ENCODE measurements at places on chromosomes 5 and 9.
A peak's percentile ranks its signal among the peaks of the same experiment; 100 is the strongest.

DNA sequence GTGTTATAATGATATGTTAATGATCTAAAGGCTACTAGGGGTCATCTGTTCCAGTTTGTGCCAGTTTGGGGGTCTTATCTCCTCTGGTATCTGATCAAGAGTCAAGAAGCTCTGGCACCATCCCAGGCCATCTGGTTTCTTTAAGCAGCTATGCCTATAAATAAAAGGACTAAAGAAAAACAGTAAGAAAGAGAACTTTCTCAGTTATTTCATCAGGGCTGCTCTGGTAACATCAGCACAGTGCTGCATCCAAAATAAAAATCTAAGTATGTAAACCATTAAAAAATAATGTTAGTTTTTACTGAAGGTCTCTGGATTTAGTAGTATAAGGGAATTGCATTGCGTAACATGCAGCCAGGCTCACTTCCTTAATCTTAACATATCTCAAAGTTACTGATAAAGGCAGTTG, 185.0 kb downstream of the NR2F1-AS1 start:
- no peak for DNase-seq

- no peak for DNase-seq
Observed at GRCh38 chr9:90569511-90569910, 73.1 kb downstream of the DIRAS2 start.

DNA sequence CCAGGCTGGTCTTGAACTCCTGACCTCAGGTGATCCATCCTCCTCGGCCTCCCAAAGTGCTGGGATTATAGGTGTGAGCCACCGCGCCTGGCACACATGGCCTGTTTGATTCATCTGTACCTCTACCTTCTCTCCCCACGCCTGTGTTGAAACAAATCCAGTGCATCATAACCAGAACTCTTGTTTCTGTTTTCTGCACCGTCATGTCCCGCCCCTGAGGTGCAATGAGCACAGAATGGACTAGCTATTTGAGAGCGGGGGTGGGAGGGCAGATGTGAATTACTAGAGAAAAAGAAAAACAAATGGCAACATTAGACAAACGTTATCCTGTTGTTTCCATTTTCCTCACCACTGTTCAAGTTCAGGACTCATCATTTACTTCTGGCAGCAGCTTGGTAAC, 10.7 kb upstream of the FAM193B start:
- DNase-seq, result no peak

GRCh38 chr9:438066-438465, 223.4 kb downstream of the DOCK8 start:
- DNase-seq, result no peak

DNA sequence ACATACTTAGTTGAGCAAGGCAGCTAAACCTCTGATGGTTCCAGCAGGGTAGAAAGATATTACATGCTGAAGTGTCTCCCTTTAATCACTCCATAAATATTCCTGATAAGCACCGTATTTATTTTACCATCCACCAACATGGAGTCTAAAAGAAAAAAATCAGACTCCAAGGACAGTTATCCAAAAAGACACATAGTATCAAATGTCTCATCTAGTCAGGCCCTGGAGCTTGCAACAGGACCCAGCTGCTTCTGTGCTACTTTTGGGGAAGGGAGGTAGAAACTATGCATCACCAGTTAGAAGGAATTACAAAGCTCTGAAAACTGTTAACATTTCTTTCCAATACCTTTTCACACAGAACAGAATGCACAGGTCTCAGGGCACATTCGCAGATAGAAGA, 88.1 kb downstream of the S1PR3 start:
- no peak for DNase-seq

GRCh38 chr9:132646726-132647125, 23.1 kb downstream of the DDX31 start:
- DNase-seq, result no peak

GRCh38 chr5:163473635-163474243, 13.3 kb downstream of the HMMR start:
- no peak for DNase-seq

GRCh38 chr5:131988601-131989000, 22.9 kb downstream of the ACSL6 start:
- DNase-seq, result no peak

DNA sequence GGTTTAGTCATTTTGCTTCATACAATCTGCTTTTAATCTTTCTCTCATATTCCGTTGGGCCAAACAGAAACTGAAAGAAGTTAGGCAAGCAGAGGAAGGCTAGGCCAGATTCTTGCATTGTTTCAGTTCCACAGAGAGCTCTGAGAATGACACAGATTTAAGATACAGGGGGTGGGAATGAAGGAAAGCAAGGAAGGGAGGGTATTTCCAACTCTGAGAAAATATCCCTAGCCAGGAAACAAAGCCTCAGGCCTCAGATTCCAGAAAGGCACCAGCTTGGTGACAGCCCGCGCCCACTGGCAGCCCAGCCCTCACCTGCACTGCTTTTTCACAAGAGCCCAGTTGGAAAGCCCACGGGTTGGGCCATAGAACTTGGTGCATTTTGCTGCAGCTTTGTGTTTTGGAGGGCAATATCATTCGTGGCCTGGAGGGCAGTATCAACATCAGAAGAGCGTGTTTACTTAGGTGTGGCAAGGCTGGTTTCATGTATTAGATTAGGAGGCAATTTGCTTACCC, 63.5 kb downstream of the ENC1 start:
- peak; percentile 17 for DNase-seq

- peak; percentile 58 for DNase-seq
Observed at GRCh38 chr9:132409828-132410528, at the start of gene CFAP77. Gene CFAP77, plus strand, starts transcription at chr9:132410211. Its CDS starts 61 bp downstream, at chr9:132410272.

DNA sequence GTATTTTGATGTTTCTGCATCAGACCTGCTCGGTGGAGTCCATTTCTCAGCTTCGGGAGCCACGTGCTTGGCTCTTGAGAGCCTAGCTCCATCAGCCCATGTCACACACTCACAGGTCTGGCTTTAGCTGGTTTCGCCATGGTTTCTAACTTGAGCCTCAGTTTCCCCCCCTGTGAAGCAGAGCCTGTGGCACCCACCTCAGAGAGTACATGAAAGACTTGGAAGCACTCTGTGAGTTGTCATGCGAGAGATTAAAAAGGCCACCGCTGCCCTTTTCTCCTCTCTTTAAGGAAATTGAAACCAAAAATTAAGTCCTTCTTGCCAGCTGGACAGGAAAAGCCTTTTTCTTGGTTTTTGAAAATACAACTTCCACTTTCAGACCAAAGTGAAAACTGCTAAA, 8.8 kb downstream of the TENT4A start:
- DNase-seq, result no peak

DNA sequence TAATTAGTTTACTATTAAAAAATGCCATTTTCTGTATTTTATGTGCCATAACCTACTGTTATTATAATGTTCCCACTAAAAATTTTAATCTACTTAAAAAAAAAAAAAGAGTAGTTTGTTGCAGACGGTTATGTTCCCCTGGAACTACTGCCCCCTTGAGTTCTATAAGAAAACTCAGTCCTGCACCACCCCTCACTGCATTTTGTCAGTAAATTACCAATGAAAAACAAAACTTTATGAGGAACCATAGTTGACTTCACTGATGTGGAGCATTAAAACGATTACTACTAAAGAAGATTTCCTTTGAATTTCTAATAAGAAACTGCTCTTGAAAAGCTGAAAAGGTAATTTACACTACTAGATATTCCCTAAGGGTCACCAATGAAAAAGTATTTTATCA, 288.7 kb downstream of the FBXL17 start:
- DNase-seq, result no peak

GRCh38 chr5:59596586-59597350, 296.8 kb downstream of the PDE4D start:
- no peak for DNase-seq

DNA sequence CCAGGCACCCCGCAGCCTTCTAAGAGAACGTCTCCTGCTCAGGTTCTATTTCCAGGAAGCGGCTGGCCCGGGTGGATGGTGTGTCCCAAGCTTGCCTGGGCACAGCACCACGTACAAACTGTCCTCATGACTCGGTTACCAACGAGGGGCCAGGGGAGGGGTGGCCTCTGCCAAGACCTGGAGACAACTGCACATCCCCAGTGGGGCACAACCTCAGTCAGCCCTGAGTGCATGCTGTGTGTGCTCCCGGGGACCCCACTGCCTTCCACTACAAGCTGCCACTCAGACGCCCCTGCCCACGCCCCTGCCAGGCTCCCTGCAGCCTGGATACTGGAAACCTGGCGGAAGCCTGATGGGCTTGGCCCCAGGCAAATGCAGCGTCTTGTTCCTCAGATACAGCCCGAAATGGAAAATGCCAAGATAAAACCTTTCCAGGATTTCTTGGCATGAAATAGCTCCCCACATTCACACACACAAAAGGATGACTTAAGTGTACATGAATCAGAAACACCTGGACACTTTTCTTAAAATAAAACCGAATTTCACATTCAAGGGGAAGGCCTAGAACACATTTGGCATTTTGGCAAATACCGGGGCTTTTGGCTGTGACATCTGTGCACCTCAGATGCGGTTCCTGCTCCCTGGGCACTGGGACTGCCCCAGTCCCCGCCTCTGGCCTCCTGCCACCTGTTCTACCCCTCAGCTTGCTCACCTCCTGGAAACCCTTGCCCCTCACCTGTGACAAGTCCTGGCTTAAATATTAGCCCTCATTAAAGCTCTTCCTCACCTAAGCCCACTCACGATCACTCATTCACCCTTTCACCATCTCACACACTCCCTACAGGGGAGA, 62.5 kb downstream of the COL23A1 start:
- DNase-seq, result no peak

- DNase-seq, result no peak
Observed at GRCh38 chr5:122063836-122064235, 14.2 kb downstream of the LOX start.

DNA sequence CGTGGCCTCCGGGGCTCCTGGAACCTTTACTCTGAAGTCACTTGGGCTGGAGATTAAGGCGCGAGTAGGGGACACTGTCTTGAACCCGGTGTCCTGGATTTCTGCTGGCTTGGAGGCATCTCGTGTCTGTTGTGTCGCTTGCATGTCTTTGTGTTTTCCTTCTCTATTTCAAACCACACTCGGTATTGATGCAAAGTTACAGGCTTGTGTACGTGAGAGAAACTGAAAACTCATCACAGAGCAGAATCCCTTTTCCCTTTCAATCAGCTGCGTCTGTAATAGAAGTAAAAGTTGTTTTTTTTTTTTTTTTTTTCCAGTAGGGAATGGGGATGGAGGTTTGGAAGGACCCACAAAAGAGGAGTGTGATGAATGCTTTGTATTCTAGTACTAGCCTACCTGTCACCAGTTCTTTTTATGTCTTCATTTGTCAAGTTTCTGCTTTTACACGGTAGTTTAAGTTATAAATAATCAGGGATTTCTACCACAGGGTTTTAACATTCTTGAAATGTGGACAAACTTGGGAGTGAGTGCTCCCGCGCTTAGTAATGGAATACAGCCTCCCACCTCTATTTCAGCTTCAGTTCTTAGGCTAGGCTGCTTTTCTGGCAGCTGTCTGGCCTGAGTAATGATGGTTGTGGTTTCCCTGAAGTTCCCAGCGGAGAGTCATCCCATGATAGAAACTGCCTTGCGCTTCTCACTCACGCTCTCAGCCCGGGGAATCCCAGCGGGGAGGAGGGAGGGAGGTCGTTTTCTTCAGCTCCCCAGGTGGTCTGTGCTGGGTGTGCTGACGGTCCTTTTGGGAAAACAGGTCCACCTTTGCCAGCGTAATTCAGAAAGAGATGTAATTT, 763 bp downstream of the TJP2 start:
- peak; percentile 67 for DNase-seq

GRCh38 chr5:181044662-181045305, 4.7 kb downstream of the BTNL9 start:
- DNase-seq, result no peak

DNA sequence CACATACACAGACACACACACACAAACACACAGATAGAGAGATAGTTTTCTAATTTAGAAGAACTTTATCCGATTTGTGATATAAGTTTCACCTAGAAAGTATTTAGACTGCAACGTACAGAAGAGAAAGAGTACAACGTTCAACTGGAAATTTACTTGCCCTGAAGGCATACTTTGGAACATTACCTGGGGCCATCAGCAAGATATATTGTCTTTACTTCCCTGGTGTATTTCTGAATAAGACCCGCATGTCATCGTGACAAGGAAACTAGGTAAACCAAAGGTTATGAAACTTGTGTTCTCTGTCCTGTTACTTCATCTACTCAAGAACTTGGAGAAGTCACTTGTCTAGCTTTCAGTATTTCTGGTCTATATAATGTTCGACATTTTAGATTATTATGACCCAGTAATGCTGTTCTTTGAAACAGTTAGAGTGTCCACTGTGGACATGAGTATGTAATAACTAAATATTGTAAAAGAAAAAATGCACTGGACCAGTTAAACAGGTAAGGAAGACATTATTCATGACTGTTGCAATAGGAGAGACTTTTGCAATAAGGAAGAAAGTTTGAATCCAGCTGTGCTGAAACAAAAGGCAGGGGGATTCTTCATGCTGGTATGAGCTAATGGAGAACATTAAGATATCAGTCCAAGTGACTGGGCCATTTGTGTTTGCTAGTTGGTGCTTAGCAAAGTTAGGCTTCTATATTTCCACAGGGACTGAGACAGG, 1791.1 kb downstream of the MAT2B start:
- DNase-seq, result no peak

DNA sequence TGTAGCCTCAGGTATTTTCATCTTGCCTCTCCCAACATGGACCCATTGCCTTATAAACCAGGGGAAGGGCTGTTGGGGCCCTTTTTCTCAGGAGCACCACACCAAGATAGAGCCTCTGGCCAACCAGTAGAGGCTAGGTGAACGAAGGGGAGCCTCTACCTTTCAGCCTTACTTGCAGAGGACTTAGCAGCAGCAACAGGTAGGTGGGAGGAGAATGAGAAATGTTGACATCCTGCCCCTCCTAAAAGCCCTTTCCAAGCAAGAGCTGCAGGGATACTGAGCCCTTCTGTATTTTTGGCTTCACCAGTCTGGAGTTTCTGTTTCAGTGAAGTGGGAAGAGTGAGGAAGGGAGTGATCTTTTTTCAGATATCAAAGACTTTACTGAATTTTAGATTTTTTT, 77.4 kb downstream of the MTREX start:
- no peak for DNase-seq

DNA sequence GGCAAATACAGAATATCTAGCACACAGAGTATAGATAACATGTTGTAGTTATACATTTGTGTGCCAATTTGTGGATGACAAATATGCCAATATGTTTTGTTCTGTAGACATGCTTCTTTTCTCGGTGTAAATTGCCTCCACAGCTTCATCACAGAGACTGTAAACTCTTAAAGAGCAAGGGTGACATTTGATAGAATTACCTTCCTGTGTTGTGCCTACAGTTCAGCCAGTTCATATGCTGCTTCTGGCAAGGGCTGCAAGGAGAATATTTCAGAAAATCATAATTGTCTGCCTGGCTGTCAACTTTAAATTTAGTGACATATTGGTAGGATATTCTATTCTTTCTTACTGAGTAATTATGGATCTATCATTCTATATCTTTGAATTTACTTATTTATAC, 155.1 kb downstream of the MAT2B start:
- no peak for DNase-seq

GRCh38 chr5:148996270-148996669, 66.6 kb downstream of the SH3TC2 start:
- no peak for DNase-seq
